SK-N-SH (cell line): ENCODE measurements at places on chromosomes 3 and 15.

- no peak for DNase-seq
Observed at GRCh38 chr3:59407425-59407824, 357.6 kb upstream of the CFAP20DC start.

- DNase-seq, result no peak
Observed at GRCh38 chr15:38038659-38039442, 104.4 kb downstream of the TMCO5A start.

- DNase-seq, result no peak
Observed at GRCh38 chr3:70861855-70862254, 549.4 kb upstream of the MDFIC2 start.

GRCh38 chr3:43162230-43163084, 56.6 kb upstream of the POMGNT2 start:
- DNase-seq, result peak; percentile 47

- peak; percentile 24 for DNase-seq
Observed at GRCh38 chr3:52434491-52435115, 10.3 kb downstream of the SEMA3G start.

GRCh38 chr3:136075811-136076210, 110.3 kb downstream of the PPP2R3A start:
- no peak for DNase-seq

DNA sequence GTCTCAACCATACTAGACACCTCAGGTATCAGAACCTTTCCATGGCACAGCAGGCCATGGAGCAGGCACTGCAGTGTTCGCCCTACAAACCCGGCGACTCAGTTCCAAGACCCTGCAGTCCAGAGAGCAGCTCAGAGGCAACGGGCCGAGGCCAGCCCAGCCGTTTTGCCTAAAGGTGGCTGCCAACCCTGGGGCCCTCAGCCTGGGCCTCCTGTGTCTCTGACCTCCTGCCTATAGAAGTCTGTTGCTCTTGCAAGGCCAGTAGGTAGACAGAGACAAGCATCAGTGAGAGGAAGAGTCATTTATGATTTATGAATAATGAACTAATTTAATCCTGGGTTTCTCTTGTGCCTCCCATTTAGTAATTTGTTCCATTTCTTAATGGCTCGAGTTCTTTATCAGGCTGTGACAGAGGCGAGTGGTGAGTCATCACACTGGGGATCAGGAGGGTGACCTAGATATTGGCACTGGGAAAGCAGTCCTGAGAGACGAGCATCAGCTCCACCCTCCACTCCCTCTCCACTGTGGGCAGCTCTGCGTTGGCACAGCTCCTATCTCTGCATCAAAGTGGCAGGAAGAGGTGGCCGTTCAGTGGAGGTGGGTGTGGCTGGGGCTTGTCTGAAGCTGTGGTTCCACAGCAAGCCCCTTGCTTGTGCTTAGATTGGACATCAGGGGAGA, 79.8 kb downstream of the ABHD5 start:
- DNase-seq, result peak; percentile 85

GRCh38 chr3:150083655-150084042, 113.0 kb upstream of the PFN2 start:
- peak; percentile 32 for DNase-seq

DNA sequence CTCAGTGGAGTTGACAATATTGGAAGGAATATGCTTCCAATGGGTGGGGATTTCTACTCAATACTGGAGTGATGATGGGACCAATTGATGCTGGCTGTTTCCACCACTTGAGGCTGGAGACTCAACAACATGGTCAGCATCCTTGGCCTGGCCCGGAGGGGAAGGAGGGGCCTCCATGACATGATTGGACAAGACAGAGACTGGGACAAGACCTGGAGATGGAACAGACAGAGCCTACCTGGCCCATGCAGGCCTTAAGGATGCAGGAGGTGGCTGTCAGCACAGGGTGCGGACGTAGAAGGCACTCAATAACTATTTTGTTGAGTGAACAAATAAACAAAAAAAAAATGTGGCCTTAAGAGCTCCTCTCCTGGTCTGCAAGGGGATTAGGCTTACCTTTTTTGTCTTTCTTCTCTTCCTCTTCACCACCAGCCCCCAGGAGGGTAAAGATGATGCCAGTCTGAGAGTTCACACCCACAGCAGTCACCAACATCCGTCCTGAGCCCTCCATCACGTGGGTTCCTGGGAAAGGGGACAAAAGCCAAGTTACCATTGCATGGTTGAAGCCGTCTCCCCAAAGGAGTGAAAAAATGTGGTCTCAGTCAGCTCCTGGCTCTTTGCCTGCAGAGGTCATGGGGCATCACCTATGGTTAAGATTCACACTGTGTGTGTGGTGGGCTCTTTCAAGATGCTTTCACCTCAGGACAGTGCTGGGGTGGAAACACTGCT, 67.1 kb upstream of the SEC13 start:
- no peak for DNase-seq

DNA sequence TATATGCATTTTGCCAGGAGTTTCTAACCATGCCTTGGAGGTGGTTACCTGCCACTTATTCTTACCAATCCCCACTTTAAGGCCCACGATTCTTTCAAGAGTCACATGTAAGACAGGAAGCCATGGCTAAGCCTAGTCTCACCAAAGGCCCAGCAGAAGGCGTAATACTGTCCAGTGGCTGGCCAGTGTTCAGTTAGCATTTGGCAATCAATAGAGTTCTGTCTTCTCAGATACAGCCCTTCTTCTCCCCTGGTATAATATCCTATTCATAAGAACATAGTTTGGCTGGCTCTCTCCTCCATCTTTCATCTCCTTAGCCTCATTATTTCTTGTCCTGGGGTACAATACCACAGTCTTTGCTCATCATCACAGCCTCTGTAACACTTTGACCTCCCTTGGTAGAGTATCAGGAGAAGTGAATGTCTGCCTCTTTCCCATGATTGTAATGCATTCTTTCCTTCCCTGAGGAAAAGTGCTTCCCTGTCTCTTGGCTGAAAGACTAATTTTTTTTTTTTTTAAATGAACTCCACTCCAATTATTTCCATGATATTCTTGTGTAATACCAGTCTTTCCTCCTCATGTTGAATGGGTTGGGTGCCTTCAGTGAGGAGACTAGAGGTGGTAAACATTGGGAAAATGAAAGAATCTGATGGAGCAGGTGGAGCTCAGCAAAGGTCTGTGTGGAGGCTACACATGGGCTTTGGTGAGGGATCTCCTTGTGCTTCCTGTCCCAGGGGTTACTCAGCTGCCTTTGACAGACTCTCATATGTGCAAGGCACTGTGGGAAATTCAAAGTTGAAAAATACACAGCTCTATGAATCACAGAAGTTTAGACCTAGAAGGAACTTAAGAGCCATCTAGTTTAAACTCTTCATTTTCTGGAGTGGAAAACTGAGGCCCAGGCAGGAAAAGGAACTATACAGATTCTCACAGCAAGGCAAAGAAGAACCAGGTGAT, 218.2 kb downstream of the P3H2 start:
- DNase-seq, result no peak

DNA sequence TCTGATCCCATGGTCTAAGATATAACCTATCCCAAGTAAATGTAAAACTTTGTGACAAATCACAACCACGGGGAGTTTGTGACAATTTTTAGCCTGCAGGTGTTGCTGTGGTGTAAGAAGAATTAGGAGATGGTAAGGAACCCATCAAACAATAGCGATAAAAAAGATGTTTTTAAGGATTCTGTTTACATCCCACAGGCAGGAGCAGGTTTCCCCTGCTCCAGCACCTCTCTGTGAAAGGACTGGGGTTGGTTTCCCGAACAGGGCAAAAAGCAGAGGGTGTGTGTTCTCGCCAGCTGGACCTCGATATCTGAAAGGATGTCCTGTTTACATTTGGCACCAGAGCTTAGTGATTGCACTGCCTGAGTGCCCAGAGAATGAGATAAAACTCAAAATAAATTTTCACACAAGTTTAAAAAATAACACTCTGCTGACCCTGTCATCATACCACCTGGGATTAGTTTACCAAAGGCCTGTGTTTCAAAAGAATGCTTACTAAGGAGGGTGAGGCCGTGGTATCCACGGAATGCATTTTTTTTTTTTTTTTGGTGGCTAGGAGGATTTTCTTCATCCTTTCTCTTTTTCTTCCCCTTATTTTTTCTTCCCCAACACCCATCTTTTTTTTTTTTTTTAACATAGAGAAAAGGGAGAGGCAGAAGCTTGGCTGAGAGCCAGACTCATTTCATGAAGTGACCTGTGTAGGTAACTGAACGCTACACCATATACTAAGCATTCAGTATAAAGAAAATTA, 151.8 kb upstream of the DPH6 start:
- DNase-seq, result no peak

DNA sequence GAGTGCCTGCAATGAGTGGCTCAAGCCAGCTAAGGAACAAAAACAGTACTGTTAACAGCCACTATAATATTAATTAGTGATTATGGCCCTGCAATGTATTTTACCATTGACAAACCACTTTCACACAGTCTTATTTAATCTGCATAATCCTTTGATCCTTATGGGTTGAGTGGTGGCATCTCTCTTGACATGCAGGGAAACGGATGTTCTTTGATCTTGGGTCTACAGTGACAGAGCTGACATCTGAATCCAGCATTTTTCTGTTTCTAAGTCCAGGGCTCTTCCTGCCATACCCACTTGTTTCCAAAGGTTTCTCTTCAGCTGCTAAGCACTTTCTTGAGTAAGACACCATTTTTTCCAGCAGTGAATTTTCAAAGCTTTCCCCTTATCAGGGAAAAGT, 277.7 kb upstream of the ROPN1 start:
- DNase-seq, result no peak

- DNase-seq, result peak; percentile 81
Observed at GRCh38 chr3:127673191-127674100, 694 bp downstream of the ABTB1 start.

DNA sequence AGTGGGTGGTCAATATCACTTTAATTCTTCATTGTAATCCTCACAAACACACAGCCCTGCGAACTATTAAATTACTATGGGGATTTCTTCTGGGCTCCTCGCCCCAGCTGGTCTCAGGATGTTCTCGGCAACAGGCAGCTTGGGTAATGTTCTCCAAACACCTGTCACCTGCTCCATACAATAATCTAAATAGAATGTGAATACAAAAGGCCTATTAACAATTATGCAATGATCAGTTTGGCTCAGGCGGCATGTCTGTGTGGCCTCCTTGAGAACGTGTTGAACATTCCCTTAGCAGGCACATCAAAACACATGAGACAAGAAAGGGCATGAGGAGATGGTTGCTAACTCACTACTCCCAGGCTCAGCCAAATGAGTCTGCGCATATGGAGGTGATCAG, 158.6 kb upstream of the KBTBD8 start:
- DNase-seq, result no peak

GRCh38 chr3:48544141-48544540, 12.5 kb downstream of the PFKFB4 start:
- DNase-seq, result no peak

GRCh38 chr3:173892547-173892946, 495.0 kb downstream of the NLGN1 start:
- DNase-seq, result no peak

DNA sequence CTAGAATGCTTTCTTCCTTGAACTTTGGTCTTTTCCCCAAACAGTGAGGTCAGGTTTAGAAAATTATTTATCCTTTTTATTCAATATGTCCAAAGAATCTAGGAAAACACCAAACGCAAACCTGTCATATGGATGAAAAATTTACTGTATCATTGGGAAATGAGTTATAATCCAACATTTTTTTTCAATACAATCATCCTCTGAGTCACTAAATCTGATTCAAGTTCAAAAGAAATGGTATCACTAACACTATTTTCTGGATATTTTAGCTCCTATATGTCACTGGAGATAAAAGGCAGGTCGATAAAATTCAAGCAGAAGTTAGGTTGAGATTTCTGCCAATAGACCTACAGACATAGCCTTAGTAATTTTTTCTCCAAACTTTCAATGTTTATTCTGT, 591.6 kb upstream of the AGTR1 start:
- no peak for DNase-seq

DNA sequence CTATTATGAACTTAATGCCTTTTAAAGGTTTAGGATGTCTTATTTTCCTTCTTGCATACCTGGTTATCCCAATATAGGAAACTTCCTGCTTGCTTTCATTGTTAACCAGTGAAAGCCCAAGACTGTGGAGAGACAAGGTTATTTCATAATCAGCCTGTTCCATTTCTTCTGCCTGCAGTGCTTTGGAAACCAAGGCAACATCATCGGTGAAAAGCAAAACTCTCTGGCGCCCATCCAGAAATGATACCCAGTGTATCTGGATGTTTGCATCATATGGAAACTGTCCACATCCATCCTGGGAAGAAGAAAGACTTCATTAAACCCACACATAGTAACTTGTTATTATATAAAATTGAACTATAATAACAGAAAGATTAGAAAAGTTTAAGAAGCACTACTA, 170.1 kb downstream of the VPS13C start:
- peak; percentile 5 for DNase-seq

DNA sequence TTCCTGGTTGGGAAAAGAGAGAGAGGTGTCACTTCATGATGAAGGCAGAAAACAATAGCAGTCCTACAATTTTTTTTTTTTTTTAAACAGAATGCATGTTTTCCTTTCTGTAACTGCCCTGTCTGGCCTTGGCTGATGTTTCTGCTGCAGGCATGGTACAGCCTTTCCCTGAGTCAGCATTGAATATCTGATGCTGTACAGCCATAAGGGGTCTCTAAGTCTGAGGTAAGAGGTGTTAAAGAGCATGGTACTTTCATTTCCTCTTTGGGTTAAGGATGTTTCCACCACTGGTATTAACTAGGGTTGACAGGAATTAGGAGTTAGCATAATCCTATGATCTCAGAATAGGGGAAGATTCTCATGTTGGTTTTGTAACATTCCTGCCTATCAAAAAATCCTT, 147.4 kb downstream of the CHST2 start:
- no peak for DNase-seq

- DNase-seq, result no peak
Observed at GRCh38 chr3:166177130-166177529, 339.9 kb upstream of the BCHE start.

DNA sequence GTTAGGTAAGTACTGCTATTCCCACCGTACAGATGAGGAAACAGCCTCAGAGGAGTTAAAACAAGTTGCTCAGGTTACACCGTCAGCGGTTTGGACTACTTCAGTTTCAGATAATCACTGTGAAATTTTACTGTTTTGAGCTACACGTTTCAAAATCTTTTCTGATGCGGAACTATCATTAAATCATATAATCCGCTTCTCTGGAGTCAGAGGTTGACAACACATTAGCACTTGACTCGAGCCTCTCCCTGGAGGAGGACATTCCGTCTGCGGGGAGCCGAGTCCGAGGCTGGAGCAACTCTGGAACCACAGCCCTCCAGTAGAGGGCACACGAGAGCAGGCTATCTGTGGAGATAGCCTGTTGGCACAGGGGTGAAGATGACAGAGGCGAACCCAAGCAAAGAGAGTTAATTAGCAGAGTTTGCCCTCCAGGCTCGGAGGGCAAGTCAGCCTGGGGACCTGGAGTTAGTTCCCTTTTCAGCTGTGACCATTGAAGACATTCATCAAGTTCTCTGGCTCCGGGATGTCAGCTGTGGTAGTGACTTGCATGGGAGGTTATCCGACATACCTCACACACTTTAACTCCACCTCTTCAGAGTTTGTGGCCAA, 131.2 kb downstream of the IGF1R start:
- DNase-seq, result peak; percentile 76

GRCh38 chr3:71397046-71397445, 186.5 kb downstream of the FOXP1 start:
- DNase-seq, result peak; percentile 36
